Activated B cell treated with CpG ODN at 0.5 μM for 24 hours (primary cell): ENCODE measurements at places on chromosomes 7 and 10. TPM values are rescaled to one million over a fixed set of nuclear protein-coding genes. Genes with fewer than 3 reads are reported as not detected.

DNA sequence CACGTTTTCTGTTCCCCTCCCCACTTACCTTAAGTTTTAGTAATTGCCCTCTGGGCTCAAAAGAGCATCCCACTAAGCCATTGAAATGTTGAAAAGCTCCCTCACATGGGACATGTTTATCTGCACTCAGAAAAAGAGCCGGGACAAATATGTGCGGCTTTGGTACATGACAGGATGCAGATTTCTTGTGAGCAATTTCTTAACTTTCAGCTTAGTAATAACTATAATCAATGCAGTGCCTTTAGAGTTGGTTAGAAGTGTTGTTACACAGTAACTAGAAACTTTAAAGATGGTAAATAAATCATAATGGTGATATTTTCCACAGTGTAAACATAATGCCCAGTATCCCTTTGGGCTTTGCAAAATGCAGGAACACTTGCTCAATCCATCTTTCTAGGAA is 89.2 kb downstream of the ZNF365 start:
- no peak for DNase-seq
- no peak overlapping the region for H3K4me3 ChIP-seq
- no peaks in the 10 kb centered on the region for H3K27me3 ChIP-seq
- peaks cover 2% of the 10 kb centered on the region for H3K4me1 ChIP-seq
- no peaks in the 10 kb centered on the region for H3K36me3 ChIP-seq

DNA sequence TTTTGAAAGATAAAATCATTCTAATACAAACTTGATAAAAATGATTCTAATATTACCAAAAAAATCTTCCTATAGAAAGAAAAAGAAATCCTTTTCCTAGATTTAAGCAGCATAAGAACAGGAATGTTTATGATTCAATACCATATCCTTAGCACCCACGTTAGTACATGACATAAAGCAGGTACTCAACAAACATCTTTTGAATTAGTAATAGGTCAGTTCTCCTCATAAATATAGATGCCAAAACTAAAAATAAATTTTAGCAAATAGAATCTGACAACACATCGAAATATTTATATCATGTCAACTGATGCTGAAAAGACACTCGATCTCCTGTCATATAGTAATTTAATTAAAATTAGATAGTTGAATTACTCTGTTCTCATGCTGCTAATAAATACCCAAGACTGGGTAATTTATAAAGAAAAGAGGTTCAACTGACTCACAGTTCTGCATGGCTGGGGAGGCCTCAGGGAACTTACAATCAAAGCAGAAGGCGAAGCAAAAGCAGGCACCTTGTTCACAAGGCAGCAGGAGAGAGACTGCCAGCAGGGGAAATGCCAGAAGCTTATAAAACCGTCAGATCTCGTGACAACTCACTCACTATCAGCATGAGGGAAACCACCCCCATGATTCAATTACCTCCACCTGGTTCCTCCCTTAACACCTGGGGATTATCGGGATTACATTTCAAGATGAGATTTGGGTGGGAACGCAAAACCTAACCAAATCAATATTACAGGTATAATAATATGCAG is 191.8 kb downstream of the HTR7 start:
- H3K4me1 ChIP-seq = no peaks in the 10 kb centered on the region
- peaks cover 4% of the 10 kb centered on the region for H3K27me3 ChIP-seq
- no peak for DNase-seq
- H3K36me3 ChIP-seq = no peaks in the 10 kb centered on the region

DNA sequence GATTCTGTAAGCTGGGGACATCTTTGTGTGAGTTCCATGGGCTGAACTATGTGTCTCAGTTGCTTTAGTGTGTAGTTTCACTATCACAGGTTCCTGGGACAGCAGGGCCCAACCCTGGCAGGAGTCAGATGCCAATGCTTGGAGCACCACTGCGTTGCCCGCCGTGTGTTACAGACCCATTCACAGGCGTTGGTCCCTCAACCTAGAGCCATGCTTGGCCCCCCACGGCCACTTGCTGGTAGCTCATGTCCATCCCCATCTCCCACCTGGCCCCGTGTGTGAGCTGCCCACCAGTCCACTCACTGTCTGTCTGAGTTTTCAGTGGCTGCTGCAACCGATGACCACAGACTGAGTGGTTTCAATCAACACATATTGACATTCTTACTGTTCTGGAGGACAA is 546.9 kb downstream of the TCERG1L start:
- H3K36me3 ChIP-seq = no peaks in the 10 kb centered on the region
- no peak overlapping the region for H3K27ac ChIP-seq
- no peak for DNase-seq
- no peaks in the 10 kb centered on the region for H3K27me3 ChIP-seq

The FANK1 gene
- 0.20 and 0.42 TPM in 2 replicates for total RNA-seq

The COL28A1 gene
- 0.16 and 0.17 TPM in 2 replicates for total RNA-seq
